ENCODE measurements at places on chromosomes 3 and 15.

GRCh38 chr3:73433079-73433478, 191.7 kb downstream of the PDZRN3 start:
- DNase-seq = no peak

DNA sequence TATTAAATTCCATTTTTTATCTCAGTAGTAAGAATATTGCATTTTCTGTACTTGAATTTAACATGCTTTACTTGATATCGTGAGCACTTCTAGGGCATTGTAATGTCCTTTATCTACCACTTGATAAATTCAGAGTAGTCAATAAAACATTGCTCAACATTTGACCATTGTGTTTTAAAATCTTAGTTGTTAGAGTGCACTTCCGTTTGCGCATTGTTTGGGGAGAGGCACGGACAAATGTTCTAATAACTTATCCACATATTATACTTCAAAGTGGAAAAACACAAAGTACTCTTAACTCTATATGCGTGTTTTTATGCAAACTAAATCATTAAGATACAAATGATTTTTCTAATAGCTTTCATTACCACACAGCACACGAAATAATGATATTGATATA, 419 bp downstream of the FAM227B start:
- DNase-seq = no peak

DNA sequence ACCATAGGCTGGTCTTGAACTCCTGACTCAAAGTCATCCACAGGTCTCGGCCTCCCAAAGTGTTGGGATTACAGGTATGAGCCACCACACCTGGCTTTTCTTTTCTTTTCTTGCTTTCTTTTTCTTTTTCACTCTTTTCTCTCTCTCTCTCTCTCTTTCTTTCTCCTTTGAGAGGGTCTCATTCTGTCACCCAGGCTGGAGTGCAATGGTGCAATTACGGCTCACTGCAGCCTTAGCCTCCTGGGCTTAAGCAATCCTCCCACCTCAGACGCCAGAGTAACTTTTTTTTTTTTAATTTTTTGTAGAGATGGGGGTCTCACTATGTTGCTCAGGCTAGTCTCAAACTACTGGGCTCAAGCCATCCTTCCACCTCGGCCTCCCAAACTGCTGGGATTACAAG, 133.1 kb upstream of the UBE2E1 start:
- DNase-seq = no peak

DNA sequence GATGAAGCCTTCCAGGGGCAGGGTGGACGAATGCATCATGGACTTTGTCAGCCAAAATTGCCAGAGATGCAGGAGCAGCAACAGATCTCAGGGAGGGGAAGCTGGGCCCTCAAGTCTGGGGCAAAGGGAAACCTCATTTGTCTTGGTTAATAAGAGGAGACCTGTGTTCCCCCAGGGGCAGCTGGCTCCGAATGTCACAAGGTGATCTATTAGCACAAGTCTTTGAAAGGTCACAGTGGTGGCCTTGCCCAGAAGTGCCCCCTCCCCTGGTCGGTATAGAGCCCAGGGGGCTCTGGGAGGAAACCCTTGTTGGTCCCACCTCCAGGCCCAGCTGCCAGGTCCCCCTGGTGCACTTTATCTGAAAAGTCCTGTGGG, 46.2 kb downstream of the ABTB1 start:
- no peak for DNase-seq

GRCh38 chr3:12467746-12468145, 16.5 kb upstream of the TSEN2 start:
- no peak for DNase-seq

GRCh38 chr3:141367038-141367730, 1.1 kb upstream of the ZBTB38 start:
- DNase-seq = no peak

- no peak for DNase-seq
These were observed 129.5 kb downstream of the ATP8B4 start for GRCh38 chr15:49989498-49989897.

GRCh38 chr3:46080969-46081345, 53.7 kb upstream of the XCR1 start:
- DNase-seq = no peak

DNA sequence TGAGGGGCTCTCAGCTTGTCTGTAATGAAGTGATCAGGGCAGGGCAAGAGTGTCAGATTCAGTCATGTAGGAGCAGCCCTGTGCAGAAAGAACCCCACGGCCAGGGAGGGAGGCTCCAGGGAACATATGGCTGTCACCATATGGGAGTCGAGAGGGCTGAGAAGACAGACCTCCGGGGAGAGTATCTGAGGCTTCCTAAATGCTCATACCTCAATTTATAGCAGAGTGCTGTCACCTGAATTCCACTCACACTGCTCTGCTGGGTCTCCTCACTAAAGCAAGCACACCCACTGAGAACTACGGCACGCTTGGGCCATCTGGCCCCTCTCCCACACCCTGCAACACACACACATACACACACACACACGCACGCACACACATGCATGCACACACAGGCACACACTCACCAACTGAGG, 92.3 kb upstream of the TJP1 start:
- DNase-seq = no peak

- DNase-seq = no peak
These were observed 179.0 kb downstream of the P3H2 start for GRCh38 chr3:189941679-189942078.

DNA sequence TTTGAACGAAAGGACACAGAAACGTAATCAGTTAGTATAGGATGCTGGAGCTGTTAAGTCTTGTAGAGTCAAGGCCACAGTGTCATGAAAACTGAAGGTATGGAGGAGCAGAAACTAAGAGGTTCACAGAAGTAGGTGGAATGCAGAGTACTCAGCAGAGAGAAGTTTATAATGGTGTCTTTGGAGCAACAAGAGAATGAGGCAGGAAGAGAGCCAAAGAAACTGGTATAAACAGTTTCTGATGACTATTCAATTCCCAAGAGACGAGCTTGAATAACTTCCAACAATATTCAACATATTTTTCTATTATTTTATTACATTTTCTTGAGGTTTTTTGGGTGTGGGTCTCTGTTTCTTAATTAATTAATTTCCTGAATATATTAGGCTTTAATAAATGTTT, 29.6 kb downstream of the GALK2 start:
- no peak for DNase-seq

GRCh38 chr15:98232761-98233160, 272.3 kb downstream of the ARRDC4 start:
- no peak for DNase-seq

- DNase-seq = no peak
These were observed 55.6 kb upstream of the ABHD10 start for GRCh38 chr3:111923095-111923771.

GRCh38 chr15:93524432-93524831, 435.4 kb upstream of the RGMA start:
- DNase-seq = no peak

DNA sequence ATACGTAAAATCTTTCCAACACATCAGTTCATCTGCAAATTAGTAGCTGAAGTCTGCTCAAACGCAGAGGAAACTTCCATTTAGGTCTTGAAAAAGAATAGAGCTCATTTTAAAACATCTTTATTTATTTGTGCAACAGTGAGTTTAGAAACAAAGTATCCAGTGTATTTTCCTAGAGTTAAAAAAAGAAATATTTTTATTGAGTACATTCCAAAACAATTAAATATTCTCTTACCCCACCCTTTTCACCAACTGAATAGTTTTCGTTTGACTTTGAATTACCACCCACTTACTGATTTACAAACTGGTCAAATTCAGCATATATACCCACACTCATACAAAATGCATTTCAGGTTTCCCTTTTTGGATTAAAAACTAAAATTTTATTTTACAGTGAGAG, 104.7 kb downstream of the ZBTB20 start:
- no peak for DNase-seq

GRCh38 chr3:112579697-112580096, 17.9 kb downstream of the SLC35A5 start:
- DNase-seq = no peak

DNA sequence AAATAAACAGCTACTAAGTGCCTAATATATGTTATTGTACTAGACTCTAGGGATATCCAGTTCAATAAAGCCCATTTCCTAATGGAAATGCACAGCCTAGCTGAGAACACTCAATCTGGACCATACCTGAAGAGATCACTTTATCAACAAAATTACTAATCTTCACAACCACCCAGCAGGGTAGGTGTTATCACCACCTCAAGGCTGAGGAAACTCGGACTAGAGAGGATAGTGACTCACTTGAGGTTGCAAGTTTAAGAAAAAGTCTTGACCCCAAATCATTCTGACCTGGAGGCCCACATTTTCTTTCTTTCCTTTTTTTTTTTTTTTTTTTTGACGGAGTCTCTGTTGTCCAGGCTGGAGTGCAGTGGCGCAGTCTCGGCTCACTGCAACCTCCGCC, 3.1 kb upstream of the FMN1 start:
- DNase-seq = no peak

DNA sequence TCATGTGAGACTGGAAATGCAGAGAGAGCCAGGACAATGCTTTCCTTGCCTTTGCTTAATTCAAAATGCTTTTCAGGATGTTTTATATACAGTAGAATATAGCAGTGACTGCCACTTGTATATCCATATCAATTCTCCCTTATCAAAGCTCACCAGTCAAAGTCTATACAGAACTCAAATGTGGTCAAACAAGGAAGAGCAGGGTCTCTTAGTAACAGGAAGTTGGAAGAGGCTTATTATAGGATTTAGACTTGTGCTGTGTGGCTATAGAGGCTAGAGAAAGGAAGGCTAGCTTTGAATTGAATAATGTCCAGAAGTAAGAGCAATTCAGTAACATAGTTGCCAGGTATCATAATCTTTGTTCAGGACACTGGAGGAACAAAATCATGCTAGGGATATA, 4.4 kb upstream of the SI start:
- no peak for DNase-seq
